ENCODE measurements at places on chromosomes 11 and 22.

DNA sequence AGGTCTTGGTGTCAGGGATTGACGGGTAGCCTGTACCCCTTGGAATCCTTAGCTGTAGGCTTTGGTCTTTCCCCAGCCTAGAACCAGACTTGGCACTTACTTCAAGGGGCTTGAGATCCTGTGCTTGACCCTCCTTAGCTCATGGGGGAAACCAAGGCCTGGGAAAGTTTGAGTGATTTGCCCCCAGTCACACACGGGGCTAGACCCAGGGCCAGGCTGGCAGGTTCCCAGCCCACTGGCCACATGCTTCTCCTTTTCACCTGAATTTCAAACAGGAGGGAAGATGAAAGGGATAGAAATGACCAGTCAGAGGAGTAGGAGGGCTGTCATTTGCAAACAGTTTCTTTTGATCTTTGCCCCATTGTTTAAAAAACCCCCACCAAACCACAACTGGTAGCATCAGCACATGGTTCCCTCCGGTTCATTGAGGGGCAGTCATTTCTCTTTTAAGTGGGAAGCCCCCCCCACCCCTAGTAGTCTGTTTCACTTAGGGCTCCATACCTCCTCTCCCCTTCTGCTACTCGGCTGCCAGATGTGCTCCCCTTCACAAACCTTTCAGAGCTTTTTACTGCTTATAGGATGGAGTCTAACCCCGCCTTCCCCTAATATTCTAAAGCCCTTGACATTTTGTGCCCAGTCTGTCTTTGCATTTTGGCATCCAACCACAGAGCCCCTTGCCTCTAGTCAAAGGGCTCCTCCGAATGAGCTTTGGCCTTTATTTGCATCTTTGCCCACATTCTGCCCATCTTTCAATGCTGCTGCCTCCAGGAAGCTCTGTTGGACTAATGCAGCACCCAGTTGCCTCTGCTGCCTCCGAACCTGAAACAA lies 37.6 kb downstream of the ZNRF3 start:
- DNase-seq: no peak

DNA sequence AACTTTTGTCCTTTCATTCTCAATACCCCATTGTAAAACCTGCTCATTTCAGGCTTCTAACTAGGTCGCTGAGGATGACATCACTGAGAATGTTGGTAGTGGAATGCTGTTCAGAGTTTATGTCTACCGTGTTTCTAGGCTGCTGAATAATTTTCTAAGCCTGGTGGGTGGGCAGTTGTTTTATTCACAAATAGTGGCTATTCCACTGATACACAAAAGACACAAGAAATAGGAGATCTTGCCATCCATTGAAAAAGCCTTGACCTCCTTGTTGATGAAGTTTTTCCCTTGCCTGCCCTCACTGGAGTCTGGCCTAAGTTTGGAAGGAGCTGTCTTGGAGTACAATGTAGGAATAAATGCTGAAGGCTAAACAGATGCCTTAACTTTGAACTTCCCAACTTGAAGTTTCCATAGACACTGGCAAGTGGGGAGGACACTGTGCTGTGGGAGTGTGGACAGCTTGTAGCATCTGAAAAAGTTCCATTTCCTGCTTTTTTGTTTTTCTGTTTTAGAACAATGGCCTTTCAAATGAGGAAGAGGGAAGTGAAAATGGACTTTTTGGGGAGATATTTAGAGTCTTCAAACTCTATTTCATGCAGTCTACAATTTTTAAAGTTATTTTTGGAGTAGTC lies 59.2 kb downstream of the TRIM44 start:
- DNase-seq: no peak

DNA sequence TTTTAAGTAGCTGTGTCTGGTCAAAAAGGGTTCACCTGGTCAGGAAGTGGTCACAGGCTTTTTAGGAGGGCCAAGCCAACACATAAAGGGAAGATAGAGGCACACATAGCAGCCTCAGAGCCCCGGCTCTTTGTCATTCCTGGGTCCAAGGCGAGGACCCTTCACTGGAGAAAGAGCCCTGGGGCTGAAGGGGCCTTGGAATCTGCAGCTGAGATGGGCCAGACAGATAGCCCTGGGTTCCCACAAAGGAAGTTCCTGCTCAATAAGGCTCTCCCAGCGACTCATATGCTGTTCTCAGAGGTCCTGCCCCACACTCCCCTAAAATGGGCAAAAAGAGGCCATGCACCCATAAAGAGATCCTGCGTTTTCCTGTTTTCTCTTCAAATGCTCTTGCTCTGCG lies 77.7 kb downstream of the LINC01488 start:
- no peak for DNase-seq

GRCh38 chr11:2945757-2946287 lies 16.6 kb upstream of the PHLDA2 start:
- DNase-seq: no peak

- DNase-seq: no peak
Observed at GRCh38 chr11:46294365-46295309, 17.2 kb downstream of the CREB3L1 start.

DNA sequence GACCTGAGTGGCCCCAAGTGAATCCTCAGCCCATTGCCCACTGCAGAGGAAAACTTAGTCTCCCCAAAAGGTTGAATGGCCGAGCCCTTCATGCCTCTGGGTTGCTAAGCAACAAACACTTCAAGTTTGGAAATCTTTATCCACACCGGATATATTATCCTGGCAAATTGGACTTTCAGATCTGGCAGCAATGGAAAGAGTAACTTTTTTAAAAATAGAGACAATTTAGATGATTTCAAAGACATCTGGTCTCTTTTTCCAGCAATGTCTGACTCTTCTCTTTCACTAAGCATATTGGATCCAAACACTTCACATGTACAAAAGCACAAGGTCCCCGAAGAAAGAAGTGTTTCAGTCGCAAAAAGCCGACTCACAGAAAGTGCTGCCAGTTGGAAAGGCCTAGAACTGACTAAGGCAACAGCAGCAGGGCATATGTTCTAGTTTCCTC lies 505.3 kb downstream of the SOX6 start:
- DNase-seq: no peak

GRCh38 chr11:111448414-111448813 lies 63.8 kb downstream of the BTG4 start:
- DNase-seq: no peak

- no peak for DNase-seq
Observed at GRCh38 chr11:40445391-40445790, 1014.1 kb downstream of the LRRC4C start.

DNA sequence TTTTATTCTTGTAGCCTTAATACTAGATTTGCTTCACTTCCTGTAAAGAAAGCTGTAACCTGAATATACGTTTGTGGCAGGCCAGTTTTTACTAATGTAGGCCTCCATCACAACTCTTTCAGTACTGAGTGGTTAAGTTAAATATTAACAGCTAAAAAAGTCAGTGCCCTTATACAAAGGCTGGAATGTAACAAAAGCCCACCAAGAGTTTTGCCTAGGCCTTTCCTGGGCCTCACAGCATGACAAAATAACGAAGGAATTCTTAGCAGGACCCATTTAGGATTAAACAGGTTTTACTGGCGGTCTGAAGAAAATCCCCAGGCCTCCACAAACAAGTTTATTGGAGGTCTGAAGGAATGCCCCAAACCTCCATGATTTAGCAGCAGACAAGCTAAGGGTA lies 43.7 kb downstream of the PIWIL3 start:
- DNase-seq: no peak

Measured in stimulated activated CD4-positive, alpha-beta T cell treated with anti-CD3 and anti-CD28 coated beads, Interleukin-1b, Interleukin-23, amount 100 ng/mL, for 1 hour (primary cell).